ENCODE measurements at places on chromosomes 16 and 17. TPM values are rescaled to one million over a fixed set of nuclear protein-coding genes. Genes with fewer than 3 reads are reported as not detected.
A peak's percentile ranks its signal among the peaks of the same experiment; 100 is the strongest.

- no peak overlapping the region for H3K4me3 ChIP-seq
- H3K4me1 ChIP-seq, result no peaks in the 10 kb centered on the region
- no peak for DNase-seq
- H3K27me3 ChIP-seq, result no peaks in the 10 kb centered on the region
These were observed 28.8 kb downstream of the NLRC3 start for GRCh38 chr16:3548445-3548844.

GRCh38 chr16:57306676-57307341, 22.3 kb upstream of the PLLP start:
- no peak overlapping the region for H3K27ac ChIP-seq
- no peak overlapping the region for H3K4me3 ChIP-seq
- DNase-seq, result no peak
- peaks cover 10% of the 10 kb centered on the region for H3K4me1 ChIP-seq
- no peaks in the 10 kb centered on the region for H3K36me3 ChIP-seq
- no peaks in the 10 kb centered on the region for H3K27me3 ChIP-seq

The CSH2 gene
- total RNA-seq, result not detected

The SRL gene
- not detected for total RNA-seq

- no peaks in the 10 kb centered on the region for H3K36me3 ChIP-seq
- H3K27me3 ChIP-seq, result no peaks in the 10 kb centered on the region
- no peak overlapping the region for H3K27ac ChIP-seq
- H3K4me1 ChIP-seq, result no peaks in the 10 kb centered on the region
These were observed 87.9 kb downstream of the ZNF18 start for GRCh38 chr17:11909348-11909747.

- H3K27me3 ChIP-seq, result no peaks in the 10 kb centered on the region
- H3K36me3 ChIP-seq, result no peaks in the 10 kb centered on the region
- DNase-seq, result no peak
- H3K4me1 ChIP-seq, result no peaks in the 10 kb centered on the region
- no peak overlapping the region for H3K4me3 ChIP-seq
- no peak overlapping the region for H3K27ac ChIP-seq
These were observed 3.6 kb upstream of the OR1E1 start for GRCh38 chr17:3401786-3402185.

DNA sequence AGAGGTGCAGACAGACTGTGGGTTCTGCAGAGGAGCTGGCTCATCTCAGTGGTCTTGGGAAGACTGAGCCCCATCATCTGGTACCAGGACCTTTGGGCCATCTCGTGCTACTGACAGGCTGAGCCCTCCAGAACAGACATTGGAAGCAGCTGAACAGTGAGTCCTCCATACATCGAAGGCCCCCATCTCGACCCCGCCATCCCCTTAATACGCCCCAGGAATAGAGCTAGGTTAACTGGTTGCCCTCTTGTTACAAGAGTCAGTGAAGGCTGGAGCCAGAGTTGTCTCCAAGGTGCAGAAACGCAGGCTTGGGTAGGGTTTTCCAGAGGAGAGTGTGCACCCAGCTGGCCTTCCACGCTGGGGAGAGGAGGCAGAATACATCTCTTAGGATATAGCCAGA, 76.0 kb downstream of the N4BP1 start:
- peaks cover 32% of the 10 kb centered on the region for H3K4me1 ChIP-seq
- no peak for DNase-seq
- H3K36me3 ChIP-seq, result no peaks in the 10 kb centered on the region
- H3K4me3 ChIP-seq, result no peak overlapping the region
- H3K27me3 ChIP-seq, result no peaks in the 10 kb centered on the region

GRCh38 chr17:73309727-73310596, 1.8 kb downstream of the CDC42EP4 start:
- peak overlapping the region; percentile 84 for H3K4me3 ChIP-seq
- no peaks in the 10 kb centered on the region for H3K27me3 ChIP-seq
- peak overlapping the region; percentile 99 for H3K27ac ChIP-seq
- H3K36me3 ChIP-seq, result no peaks in the 10 kb centered on the region
- DNase-seq, result peak; percentile 72
- H3K4me1 ChIP-seq, result peaks cover 59% of the 10 kb centered on the region

The CFAP52 gene
- total RNA-seq, result not detected

- H3K27me3 ChIP-seq, result no peaks in the 10 kb centered on the region
- no peak overlapping the region for H3K27ac ChIP-seq
- no peaks in the 10 kb centered on the region for H3K36me3 ChIP-seq
- no peak for DNase-seq
- no peaks in the 10 kb centered on the region for H3K4me1 ChIP-seq
These were observed 32.2 kb downstream of the SDK2 start for GRCh38 chr17:73612031-73612472.

GRCh38 chr16:51951668-51952298, 595.2 kb downstream of the TOX3 start:
- no peaks in the 10 kb centered on the region for H3K27me3 ChIP-seq
- no peaks in the 10 kb centered on the region for H3K4me1 ChIP-seq
- H3K4me3 ChIP-seq, result no peak overlapping the region
- H3K27ac ChIP-seq, result no peak overlapping the region
- DNase-seq, result no peak

- H3K4me1 ChIP-seq, result peaks cover 31% of the 10 kb centered on the region
- H3K27me3 ChIP-seq, result no peaks in the 10 kb centered on the region
- peaks cover 39% of the 10 kb centered on the region for H3K36me3 ChIP-seq
- peak overlapping the region; percentile 93 for H3K27ac ChIP-seq
- H3K4me3 ChIP-seq, result peak overlapping the region; percentile 83
These were observed 773 bp downstream of the BLTP2 start for GRCh38 chr17:28643983-28644786.

DNA sequence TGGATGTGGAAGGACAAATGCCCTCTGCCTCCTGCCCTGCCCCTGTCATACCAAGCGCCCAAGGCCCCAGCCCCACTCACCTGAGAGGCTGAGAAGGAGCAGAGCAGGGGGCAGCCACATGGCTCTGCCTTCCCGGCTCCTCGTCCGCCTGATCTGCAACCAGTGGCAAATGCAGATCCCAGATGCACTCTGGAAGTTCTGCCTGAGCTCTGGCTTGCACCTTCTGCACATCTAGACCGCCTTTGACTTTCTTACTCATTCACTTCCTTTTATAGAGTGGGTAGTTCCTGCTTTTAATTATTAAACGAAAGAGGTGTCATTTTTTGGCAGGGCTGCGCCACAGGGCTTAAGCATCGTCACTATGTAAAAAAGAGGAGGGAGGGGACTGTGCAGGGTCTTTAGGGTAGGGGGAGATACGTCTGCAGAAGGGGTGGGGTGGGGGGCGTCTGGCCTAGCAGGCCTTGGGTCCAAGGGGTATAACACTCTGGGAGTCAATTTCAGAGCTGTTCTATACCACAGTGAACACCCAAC, at the start of gene CD300LB:
TSS of gene CD300LB (minus strand) at position 245 of the 531 bp plus-strand sequence. CDS start at position 120, 125 bp downstream.
- H3K36me3 ChIP-seq, result no peaks in the 10 kb centered on the region
- no peak within 1 kb of the TSS for H3K27ac ChIP-seq
- H3K4me3 ChIP-seq, result no peak within 1 kb of the TSS

DNA sequence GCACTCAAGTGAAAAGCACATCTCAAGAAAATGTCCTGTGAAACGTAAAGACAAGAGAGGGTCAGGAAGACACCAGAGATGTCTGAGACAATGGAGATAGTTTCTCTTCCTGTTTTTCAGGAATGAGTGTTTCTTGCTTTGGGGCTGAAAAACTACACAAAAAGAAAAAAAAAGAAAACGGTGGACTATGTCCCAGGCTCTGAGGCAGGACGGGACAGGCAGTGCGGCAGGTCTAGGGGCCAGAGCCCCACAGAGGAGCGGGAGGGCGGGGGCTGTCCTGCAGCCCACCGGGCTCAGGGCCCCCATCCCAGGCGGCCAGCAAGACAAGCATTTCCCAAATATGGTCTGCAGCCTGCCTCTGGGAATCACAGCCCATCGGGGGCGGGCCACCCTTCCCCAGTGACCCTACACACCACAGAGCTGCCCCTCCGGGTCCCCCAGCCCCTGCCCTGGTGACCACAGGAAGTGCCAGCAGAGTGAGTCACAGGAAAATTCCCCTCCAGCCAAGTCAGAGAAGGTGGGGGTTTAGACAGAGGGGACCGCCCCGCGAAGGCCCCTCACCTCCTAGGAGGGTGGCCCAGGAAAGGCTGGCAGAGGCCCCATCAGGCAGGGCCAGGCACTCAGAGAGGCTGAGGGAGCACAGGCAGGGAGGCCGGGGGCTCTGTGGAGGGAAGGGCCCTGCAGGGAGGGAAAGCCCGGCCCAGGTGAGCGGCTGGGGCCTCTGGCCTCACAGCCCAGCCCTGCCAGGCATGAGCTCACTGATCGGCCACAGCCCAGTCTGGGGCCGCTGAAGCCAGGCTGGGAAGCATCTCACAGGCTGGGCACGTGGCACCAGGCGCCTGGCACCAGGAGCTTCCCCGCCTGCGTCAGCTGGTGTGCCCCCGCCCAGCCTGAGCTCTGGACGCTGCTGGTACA, 6.3 kb downstream of the BCAR1 start:
- no peak overlapping the region for H3K4me3 ChIP-seq
- H3K4me1 ChIP-seq, result peaks cover 61% of the 10 kb centered on the region
- H3K27ac ChIP-seq, result peak overlapping the region; percentile 97
- DNase-seq, result peak; percentile 74

- H3K4me3 ChIP-seq, result no peak overlapping the region
- H3K27ac ChIP-seq, result no peak overlapping the region
- DNase-seq, result no peak
- no peaks in the 10 kb centered on the region for H3K27me3 ChIP-seq
These were observed 16.4 kb downstream of the DHODH start for GRCh38 chr16:72024862-72025382.

The KCNH4 gene
- not detected for total RNA-seq

The SLC9A5 gene
- 1.6 TPM for total RNA-seq

The ROGDI gene
- total RNA-seq, result 45.2 TPM

- no peaks in the 10 kb centered on the region for H3K36me3 ChIP-seq
- no peak overlapping the region for H3K27ac ChIP-seq
- H3K4me1 ChIP-seq, result no peaks in the 10 kb centered on the region
These were observed 155.2 kb upstream of the C17orf78 start for GRCh38 chr17:37220607-37220953.

The LRRC75A gene
- total RNA-seq, result 153 TPM

Measured in transverse colon (tissue), 4 donors.